ENCODE measurements at places on chromosomes 7 and 10.
A peak's percentile ranks its signal among the peaks of the same experiment; 100 is the strongest.

DNA sequence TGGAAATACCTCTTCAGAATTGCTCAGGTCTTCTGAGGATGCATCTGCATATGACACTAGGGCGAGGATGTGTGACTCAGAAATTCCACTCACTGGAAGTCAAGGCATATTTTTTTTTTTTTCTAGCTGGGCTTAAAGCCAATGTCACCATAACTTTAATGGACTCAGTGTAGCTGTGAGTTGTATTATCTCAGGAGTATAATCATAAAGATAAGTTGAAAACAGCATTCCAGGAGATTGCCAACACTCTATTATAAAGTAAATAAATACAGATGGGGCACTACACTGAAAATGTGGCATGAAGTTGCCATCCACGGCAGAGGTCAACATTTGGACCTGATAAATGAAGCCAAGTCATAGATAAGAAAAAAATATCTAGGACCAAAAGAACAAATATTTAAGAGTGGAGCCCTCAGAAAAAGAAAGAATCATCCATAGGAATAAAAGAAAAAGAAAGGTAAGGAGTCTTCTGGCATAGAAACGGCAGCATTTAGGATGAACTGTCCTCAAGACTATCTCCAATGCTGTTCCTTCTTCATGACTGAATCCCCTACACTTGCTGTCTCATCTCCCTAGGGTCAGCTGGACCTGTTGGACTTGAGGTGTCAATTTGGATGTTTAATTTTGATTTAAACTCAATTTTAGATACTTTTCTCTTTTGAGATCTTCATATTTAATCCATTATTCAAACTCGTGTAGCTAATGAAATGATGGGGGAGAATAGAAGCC lies 72.9 kb upstream of the CAV2 start:
- DNase-seq = peak; percentile 98

GRCh38 chr7:2651336-2651735 lies 19.6 kb downstream of the TTYH3 start:
- no peak for DNase-seq

DNA sequence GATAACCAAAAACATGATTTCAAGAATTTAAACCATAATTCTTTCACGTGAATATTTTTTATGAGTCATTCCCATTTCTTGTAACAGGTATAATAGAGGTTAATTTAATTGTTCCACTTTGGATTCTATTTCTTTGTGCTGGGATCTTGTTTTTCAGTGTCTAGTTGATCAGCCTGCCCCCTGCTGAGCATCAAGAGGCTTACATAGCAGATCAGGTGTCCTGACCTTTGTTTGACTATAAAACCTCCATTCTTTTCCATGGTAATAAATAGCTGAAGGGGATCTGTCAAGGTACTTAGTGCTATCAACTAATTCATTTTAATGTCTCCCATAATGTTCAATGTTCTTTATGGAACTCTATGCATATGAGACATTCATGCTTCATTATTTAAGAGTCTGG lies 4.9 kb downstream of the COL17A1 start:
- DNase-seq = peak; percentile 38

DNA sequence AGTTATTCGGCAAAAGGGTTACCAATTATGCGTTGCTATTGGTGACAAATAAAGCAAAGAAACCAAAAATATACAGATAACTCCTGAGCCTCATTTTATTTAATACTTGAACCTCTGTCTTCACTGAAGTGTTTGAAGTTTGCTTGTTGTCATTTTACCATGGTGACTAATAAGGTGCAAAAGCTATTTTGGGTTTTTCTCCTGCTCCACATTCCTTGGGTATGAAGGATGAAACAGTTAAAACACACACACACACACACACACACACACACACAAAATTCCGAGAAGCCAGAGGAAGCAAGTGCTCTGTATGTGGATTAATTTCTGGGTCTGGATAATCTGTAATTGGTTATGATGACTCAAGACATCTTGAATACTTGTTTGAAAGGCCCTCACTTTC lies 246.5 kb downstream of the COBL start:
- DNase-seq = peak; percentile 82

- no peak for DNase-seq
These were observed 139.8 kb upstream of the RET start for GRCh38 chr10:42937048-42937447.

- DNase-seq = no peak
These were observed 143.4 kb downstream of the TMEM168 start for GRCh38 chr7:112646783-112647182.

- no peak for DNase-seq
These were observed 150.7 kb upstream of the PRR15 start for GRCh38 chr7:29412912-29413311.

DNA sequence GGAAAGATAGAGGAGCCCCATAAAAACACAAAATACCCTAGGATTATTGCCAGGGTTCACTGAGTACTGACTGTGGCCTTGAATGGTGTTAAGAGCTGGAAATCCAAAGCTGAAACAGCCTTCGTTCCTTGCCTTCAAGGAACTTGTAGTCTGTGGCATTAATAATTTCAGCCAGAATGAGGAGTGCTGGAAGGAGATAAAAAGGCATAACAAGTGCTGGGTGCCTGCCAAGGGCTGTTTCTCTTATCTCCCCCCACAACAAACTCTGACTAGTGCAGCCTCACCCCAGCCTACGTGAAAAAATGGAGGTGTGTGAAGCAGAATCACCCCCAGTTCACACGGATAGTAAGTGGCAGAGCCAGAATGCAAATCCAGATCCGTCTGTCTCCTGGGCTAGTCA lies 199.1 kb upstream of the LYZL2 start:
- no peak for DNase-seq

GRCh38 chr10:340646-341045 lies 205.4 kb downstream of the ZMYND11 start:
- no peak for DNase-seq

- peak; percentile 54 for DNase-seq
These were observed 15.8 kb upstream of the BNIP3 start for GRCh38 chr10:131997366-131998049.

DNA sequence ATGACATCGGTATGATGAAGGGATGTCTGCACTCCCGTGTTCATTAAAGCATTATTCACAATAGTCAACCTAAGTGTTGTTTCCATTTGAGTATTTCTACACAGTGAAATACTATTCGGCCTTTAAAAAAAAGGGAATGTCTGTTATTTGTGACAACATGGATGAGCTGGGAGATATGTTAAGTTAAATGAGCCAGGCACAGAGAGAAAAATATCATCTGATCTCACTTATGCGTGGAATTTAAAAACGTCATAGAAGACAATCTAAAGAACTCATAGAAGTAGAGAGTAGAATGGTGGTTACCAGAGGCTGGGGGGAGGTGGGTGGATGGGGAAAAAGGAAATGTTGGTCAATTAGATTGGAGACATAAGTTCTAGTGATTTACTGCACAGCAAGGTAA lies 753.3 kb downstream of the GRM8 start:
- DNase-seq = no peak

Measured in M059J (cell line).